Anterior cingulate cortex (tissue), 58 donors: ENCODE measurements at places on chromosomes 2 and 18.

- DNase-seq, result no peak
These were observed 109.9 kb downstream of the TGFA start for GRCh38 chr2:70443726-70444125.

DNA sequence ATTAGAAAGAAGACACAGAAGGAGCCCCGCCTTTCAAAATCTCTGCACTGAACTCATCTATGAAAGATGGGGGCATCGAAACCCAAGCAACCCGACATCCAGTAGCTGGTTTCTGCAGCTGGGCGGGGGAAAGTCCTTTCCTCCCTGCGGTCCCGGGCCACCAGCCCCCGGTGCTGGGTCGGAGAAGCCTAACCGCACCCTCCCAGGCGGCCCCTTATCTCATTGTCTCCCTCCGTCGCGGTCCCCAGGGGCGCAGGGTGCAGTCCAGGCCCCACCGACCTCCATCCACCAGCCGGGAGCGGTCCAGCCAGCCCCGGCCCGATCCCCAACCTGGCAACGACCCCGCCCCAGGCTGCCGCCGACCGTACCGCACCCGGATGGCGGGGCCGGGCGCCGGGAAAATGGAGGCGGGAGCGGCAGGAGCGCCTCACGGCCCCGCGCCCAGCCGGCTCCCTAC lies 452 bp downstream of the RAPH1 start:
- no peak for DNase-seq

GRCh38 chr2:197242719-197243118 lies 67.9 kb downstream of the ANKRD44 start:
- no peak for DNase-seq

DNA sequence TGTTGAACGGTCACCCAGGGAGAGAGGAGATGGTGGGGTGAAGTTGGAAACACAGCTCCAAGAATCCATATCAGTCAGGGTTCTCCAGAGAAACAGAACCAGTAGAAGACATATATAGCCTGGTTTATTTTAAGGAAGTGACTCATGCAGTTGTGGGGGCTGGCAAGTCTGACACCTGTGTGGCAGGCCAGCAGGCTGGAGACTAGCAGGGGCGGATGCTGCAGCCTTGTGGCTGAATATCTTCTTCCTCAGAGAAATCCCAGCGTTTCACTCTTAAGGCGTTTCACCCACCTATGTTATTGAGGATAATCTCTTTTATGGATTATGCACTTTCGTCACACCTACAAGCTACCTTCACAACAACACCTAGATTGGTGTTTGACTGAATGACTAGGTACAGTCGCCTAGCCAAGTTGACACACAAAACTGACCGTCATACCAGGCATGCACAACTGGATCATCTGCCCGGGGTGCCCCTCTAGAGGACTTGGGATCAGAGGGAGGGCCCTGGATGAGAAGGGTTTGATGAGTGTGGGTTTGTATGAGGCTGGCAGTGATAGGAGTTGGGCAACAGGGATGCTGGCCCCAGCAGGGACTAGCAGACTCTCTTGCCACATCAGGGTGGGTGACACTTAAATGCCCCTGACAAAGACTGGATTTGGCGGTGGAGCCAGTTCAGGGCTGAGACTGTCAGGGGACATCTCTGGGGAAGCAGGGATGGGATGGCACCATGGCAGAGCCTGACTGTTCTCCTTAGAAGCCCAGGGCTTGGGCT lies 23.4 kb downstream of the MROH2A start:
- no peak for DNase-seq

- no peak for DNase-seq
These were observed 144.7 kb downstream of the FAM210A start for GRCh38 chr18:13581496-13582177.

DNA sequence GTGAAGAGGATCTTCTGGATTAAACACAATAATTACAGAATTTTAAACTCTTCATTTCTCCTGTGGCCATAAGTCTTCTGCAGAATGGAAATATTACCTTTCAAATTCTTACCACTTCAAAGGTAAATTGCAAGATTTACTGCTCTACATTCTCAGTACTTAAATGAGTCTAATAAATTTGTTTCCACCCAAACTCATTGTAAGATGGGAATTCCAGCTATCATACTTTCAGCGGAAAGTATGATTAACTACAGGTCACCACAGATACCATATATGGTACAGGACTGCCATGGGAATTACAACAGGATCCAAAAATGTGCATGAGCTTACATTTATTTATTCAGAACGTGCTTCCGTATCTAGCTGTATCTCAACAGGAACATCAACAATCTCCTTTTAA lies 3.1 kb downstream of the DSC3 start:
- no peak for DNase-seq

DNA sequence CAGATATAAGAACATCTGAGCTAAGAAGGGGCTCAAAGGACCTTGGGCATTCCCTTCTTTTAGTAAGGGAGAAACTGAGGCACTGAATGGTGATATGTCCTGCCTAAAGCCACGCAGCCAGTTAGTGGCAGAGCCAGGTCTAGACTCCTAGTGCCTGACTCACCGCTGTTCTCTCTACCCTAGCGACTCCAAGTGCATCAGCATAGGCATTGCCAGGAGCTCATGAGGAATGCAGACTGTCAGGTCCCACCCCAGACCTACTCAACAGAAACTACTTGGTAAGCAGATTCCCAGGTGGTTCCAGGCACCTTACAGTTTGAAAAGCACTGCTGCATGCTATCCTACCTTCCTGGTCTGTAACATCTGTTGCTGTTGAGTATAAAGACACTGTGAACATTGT lies 158.9 kb downstream of the MSH2 start:
- no peak for DNase-seq

DNA sequence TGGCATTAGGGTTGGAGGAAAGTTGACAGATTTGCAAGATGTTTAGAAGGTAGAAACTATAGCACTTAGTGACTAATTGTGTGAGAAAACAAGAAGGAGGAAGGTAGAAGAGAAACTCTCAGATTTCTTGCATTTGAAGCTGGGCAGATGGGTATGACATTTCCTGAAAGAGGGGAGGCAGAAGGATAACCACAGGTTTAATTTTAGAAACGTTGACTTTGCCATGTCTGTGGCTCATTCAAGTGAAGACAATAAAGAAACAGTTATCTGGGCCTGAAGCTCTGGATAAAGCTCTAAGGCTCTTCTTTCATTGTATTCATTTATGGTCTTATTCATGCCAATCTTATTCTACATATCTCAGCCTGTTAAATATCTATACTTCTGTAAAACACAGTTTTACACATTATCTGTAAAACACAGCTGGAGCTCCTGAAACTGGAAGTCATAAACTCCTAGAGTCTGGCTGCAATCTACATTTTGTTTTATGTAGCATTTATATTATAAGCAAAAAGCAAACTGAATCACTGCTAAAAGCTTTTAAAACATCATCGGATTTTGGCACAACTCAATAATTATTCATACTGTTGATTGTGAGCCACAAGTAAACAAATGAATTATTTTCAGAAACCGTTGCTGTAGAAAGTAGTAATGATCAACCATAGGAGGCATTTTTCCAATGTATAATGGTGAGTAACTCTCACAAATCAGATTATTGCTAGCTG lies 138.5 kb downstream of the RIT2 start:
- no peak for DNase-seq

GRCh38 chr2:101718479-101718878 lies 21.0 kb downstream of the MAP4K4 start:
- DNase-seq, result no peak

GRCh38 chr2:203175371-203175770 lies 63.4 kb upstream of the CYP20A1 start:
- DNase-seq, result no peak

DNA sequence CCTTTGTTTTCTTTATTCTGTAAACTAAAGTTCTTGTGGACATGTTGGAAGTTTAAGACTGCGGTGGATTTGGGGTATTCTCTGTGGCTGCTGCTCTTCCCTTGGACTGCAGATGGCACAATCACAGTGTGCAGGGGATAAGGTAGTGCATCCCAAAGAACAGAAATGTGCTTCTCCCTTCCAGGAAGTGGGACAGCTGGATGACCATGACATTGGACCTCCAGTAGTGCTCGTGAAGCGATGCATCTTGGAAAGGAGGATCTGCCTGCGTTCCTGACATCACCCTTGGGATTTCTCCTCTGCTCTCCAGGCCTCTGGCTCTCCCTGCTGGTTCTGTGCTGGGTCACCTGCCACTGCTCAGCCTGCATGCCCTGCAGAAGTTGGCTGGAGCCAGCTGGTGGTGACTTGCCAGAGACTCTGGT lies 109.9 kb downstream of the SLC4A3 start:
- DNase-seq, result peak; percentile 26

DNA sequence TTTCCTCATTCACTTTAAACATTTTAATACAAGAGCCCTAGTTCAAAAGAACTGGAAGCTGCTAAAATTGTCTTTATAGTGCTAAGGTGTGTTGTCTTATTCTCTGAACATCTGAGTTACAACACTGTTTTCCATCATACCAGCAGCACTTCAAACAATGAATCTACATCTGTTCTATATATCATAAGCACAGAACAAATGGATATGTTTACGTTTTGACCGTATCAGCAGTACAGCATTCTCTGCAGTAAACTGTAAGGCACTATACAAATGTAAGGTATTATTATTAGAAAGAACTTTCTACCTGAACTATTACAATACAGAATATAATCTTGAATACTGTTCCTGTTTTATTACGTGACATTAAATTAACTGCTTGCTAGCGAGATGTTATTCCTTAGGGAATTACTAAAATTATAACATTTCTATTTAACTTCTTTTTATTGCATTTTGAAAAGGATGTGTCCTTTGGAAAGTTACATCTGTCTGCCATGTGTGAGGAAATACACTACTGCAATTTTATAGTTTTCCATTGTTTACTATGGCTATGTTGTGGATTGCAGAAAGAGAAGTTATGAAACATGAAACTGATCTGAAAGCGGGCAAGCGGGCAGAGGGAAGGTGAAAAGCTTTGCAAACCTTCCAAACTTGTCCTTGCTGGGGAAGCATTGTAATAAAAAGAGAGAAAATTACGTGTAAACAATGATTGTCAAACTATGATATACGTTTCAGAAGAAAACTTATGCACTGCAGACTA lies 13.7 kb downstream of the NCKAP1 start:
- DNase-seq, result no peak

GRCh38 chr2:20421336-20421987 lies 25.4 kb upstream of the RHOB start:
- no peak for DNase-seq

- DNase-seq, result no peak
These were observed 360.2 kb downstream of the SETBP1 start for GRCh38 chr18:45040879-45041278.

GRCh38 chr2:31980674-31981356 lies 30.0 kb downstream of the MEMO1 start:
- no peak for DNase-seq

DNA sequence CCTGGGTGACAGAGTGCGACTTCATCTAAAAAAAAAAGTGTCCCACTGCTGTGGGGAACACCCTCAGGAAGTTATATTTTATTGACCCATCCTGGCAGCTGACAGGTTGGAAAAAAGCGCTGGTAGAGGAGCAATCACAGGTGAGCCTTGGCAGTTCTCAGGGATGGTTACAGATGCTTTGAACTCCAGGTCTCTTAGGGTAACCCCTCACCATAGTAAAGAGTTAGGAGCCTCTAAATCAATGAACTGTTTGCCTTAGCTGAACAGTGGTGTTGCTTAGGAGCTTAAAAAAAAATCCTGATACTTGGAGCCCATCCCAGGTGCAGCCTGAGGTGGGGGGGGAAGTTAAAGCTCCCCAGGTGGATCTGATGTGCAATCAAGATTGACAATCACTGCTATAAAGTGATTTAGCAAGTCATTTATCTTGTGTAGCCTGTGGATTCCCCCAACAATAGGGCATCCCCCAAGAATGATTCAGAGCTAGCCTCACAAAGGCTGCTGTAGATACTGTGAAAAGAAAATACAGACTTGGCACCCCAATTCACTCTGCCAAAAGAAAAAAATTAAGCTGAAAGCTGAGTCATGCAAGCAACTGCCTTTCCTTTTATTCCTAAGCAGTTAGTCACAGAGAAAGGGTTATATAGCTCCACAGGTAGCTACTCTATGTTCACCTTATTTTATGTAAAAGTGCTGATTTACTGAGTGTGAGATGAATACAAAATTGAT lies 14.8 kb downstream of the SLC16A14 start:
- no peak for DNase-seq

DNA sequence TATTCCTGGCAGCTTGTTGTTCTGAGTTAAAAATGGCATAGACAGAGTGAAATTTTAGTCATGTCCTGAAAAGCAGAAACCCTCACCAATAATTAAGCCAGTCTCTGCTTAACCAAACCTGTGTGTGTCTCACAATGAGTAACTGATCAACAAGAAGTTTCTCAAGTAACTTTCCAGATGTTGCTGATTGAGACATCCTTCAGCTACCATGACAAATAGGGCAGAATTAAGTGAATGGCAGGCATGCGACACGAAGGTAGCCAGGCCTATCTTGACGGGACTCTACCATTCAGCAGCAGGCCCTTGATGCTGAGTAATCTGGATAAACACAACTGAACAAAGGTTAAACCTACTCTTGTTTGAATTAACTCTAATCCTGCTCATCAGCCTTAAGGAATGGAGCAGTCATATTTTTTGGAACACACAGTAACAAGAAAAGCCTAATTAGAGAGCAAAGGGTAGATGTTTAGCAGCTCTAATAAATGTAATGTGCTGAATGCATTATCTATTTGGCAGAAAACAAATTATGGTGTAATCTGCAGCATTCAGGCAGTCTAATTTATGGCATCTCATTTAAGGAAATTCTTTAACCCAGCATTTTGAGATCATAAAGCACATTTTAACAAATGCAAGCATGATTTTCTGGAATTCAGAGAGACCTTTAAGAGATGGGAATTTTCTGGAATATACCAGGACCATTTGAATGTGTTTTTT lies 159.5 kb upstream of the EPHA4 start:
- DNase-seq, result no peak

DNA sequence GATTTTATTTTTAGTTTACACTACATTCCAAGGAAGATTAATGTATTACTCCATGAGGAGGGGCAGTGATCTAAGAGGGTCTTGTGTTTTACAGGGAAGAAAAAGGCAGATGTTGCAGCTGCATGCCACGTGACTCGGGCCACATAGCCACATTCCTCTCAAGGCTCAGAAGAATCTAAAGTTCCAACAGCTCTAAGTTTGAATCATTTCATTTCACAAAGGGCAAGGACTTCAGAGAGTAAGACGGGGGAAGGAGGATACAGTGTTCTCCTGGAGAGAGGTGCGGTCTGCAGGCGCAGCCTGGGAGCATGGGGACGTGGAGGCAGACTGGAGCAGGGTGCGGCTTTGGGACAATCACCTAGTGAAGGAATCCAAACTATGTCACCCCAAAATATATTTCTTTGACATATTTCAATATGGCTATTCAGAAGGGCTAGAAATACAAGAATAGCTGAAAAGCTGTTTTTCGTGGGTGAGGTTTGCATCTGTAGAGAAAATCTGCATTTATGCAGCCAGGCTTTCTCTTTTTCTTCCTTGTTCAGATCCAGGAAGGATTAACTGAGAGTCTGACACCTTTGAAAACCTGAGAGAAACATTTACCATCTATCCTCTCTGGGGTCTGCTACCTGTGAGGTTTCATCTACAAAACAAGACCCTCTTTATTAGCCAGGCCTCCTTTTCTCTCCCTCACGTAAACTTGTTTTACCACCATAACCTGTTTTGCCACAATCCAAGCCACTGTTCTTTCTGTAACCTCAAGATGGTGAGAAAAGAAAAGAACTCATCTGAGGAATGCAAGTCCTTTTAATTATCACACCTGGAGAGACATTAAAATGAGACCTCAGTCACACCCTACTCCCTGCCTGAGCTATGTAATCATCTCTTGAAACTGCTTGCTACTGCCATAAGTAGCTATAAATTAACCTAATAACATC lies 165.1 kb upstream of the NDUFV2 start:
- no peak for DNase-seq

- no peak for DNase-seq
These were observed 81.9 kb downstream of the IKZF2 start for GRCh38 chr2:213069531-213069930.
